ENCODE measurements at places on chromosomes 2 and 18.

- no peak for DNase-seq
Observed at GRCh38 chr18:62128157-62128556, 58.7 kb downstream of the PIGN start.

DNA sequence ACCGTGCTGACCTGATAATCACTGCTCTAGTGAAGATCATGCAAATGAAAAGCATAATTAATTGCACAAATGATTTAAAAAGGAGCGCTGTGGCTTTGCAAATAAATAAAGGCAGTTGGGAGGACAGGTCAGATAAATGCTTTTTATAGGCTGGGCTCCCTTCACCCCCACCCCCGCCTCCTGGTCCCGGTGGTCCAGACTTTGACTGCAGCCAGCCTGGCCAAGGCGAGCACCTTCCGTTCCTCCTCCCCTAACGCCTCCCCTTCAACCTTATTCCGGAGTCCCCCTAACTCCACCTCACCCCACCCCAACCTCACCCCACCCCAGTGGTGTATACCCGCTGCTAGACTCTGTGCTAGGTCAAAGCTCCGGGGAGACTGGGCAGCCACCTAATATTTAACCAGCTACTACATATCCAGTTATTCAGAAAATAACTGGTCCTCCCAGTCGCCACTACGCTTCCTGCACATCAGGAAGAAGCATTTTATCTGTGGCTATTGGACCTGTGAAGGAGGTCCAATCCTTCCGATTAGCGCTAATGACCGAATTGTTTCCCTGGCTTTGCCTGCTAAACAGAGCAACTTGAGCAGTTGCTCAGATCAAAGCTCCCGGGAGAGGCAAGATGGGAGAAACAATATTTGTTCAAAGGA, 3.7 kb upstream of the SP9 start:
- no peak for DNase-seq

GRCh38 chr2:55133467-55134315, 83.4 kb upstream of the RTN4 start:
- peak; percentile 89 for DNase-seq

DNA sequence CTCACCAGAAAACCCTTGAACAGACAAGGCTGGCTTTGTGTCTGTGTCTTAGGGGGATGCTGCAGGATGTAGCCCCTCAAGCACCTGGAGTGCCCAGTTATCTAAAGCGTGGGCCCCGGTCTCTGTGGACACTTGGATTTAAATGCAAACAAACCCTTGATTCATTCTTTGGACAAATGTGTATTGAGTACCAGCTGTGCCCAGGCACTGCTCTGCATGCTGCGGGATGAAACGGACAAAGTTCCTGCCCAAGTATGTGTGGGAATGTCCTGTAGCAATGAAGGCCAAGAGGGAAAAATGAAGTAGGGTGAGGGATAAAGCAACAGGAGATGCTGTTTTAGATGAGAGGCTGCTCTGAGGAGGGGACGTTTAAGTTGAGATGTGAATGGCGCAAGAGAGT, 53.9 kb downstream of the BOLA3 start:
- DNase-seq, result no peak

- DNase-seq, result no peak
Observed at GRCh38 chr2:111225856-111226255, 105.1 kb downstream of the BCL2L11 start.

- DNase-seq, result peak; percentile 78
Observed at GRCh38 chr2:82793711-82794435, 1665.2 kb downstream of the SUCLG1 start.

GRCh38 chr2:129189617-129190319, 789.7 kb upstream of the RAB6C start:
- no peak for DNase-seq

DNA sequence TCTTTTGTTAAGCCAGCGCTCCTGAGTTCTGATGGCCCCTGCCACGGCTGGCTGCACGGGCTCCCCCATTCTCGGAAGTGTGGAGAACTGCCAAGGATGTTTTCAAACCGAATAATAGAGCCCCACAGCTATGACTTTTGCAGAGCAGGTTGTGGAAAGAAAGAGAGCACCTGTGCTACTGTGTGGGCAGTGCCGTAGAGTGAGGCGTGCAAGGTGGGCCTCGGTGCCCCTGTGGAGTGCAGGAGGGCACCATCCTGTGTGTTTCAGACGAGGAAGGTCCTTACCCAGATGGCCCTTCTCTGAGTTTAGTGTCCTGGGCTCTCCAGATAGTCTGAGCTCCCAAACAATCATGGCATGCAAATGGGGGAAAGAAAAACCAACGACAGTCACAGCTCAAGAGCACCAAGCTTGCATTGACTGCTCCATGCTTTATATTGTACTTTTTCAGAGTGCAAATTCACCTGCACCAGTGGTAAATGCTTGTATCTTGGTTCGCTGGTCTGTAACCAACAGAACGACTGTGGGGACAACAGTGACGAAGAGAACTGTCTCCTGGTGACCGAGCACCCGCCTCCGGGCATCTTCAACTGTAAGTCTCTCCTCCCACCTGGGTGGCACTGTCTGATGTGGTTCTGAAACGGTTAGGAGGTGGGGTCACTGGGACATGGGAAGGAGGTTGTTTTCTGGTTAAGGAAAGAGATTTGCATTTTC, 219.4 kb downstream of the LDLRAD4 start:
- DNase-seq, result no peak

- no peak for DNase-seq
Observed at GRCh38 chr2:99404039-99404796, 67.0 kb downstream of the EIF5B start.

DNA sequence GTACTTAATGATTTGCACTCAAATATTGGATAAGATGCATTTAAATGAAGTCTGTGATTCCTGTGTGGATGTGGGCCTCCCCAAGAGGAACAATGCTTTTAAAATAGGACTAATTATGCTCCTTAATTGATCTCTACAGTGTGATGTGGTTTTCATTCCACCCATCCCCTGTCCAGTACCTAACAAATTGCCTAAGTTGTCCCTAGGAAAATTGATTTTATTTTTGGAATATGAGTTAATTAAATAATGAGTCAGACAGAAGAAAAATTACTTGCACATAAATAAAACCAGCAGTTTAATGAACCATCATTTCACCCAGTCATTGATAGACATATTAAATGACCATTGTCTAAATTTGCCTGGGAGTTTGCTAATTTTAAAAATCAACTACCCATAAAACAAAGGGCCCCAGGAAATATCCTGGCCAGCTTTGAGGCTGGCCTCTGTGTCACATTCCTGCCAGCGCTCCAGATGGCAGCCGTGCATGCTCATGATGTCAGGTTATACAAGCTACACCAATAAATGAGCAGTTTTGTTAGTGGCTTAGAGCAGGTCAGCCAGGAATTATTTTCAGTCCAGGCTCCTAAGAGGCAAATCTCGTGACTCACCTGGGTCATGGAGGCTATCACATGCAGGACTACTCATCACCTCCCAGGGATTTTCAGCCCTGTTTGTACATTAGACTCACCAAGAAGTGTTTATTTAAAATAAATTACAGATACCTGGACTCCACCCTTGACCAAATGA, 31.9 kb downstream of the ABHD3 start:
- no peak for DNase-seq

DNA sequence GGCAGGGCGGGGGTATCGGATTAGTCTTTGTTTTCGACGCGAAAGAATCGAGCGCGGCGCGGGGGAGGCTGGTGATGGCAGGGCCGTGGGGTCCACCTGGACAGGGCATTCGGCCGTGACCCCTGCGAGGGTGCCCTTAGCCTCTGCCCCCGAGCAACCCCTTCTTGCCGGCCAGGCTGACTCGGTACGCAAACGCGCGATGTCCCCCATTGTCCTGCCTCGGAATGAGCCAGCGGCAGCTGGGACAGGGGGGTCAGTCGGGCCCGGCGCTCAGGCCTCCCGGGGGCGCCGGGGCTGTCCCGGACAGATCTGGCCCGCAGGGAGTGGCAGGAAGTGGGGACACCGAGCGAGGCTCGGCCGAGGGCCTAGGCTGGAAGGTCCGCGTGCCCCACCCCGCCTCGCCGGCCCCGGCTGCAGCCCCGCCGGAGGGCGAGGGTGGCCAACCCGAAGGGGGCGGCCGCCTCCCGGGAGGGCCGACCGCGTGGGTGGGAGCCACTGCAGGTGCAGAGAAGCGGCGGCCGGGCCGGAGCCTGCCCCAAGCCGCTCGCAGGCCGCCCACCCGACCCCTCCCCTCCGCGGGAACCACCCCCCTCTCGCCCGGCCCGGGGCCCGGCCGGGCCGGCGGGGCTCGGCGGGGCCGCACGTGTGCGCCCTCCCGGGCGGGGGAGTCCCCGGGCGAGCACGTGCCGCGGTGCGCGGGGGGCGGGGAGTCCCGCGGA, at the start of gene TET3:
TET3 (plus strand) TSS at position 708 of the 719 bp plus-strand sequence. CDS start 1,494 bp downstream, outside the sequence.
- DNase-seq, result peak; percentile 79

DNA sequence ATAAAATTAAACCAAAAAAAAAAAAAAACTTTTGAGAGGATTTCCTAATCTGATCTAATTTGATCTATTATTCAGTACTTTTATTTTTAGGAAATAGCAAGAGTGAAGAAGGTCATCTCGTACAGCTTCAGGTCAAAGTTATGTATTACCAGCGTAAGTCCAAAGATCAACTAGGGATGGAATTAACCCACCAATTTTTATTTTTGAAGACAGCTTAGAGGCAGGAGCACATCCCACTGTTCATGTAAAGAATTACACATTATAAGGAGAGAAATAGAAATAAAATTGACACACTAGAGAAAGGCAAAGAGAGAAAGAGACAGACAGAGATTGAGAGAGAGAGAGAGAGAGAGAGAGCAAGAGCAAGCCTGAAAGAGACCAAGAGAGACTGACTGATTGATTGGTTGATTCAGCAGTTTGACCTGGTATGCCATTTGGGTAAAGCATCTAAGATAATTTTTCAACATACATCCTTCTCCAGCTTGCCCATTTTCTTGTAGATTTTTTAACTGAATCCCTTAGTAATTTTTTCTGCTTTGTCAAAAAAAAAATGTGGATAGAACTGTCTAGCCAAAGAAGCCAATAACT, 25.1 kb downstream of the DOCK10 start:
- DNase-seq, result no peak

DNA sequence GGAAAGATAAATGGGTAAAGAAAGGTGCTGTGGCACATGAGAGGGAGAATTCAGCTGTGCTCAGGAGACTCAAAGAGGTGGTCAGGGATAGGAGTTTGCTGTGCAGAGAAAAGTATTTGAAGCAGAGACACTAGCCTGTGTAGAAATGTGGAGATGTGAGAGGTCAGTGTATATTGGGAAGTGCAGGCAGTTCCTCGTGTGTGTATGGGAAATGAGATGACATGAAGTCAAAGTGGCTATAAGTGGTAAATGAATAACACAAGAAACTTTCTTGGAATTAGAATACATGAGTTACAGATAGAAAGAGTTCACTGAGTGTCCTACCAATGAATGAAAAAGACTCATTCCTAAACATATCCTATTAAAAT, 11.6 kb downstream of the MAP3K20 start:
- DNase-seq, result no peak

GRCh38 chr2:890791-891190, 59.9 kb upstream of the SNTG2 start:
- no peak for DNase-seq

DNA sequence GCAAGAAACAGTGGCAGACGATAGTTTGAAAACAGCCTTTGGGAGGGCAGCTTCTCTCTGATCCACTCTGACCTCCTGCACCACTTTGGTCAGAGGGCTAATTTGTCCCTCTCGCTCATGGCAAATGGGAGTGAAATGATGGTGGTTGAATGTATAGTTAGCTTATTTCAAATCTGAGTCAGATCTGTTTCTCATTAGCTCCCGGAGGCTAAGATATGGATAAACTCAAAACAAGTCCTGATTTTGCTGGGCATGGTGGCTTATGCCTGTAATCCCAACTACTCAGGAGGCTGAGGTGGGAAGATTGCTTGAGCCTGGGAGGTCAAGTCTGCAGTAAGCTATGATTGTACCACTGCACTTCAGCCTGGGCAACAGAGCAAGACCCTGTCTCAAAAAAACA, 145.0 kb downstream of the ALK start:
- DNase-seq, result no peak

DNA sequence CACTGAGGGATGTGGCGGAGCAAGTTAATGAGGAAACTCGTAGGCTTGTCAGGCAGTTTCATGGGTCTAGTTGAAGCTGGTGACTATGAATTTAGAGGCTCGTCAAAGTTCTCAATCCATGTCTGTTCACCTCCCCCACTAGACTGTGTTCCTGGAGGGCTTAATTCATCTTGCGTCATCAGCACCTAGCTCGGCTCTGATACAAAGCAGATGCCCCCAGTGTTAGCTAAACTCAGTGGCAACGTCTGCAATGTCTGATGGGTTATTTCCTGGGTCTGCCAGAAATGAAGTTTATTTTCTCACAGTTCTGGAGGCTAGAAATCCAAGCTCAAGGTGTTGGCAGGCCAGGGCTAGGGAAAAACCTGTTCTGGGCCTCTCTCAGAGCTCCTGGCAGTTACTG, 140.6 kb downstream of the PID1 start:
- no peak for DNase-seq

GRCh38 chr18:32295604-32296003, 105.8 kb downstream of the MEP1B start:
- DNase-seq, result no peak

DNA sequence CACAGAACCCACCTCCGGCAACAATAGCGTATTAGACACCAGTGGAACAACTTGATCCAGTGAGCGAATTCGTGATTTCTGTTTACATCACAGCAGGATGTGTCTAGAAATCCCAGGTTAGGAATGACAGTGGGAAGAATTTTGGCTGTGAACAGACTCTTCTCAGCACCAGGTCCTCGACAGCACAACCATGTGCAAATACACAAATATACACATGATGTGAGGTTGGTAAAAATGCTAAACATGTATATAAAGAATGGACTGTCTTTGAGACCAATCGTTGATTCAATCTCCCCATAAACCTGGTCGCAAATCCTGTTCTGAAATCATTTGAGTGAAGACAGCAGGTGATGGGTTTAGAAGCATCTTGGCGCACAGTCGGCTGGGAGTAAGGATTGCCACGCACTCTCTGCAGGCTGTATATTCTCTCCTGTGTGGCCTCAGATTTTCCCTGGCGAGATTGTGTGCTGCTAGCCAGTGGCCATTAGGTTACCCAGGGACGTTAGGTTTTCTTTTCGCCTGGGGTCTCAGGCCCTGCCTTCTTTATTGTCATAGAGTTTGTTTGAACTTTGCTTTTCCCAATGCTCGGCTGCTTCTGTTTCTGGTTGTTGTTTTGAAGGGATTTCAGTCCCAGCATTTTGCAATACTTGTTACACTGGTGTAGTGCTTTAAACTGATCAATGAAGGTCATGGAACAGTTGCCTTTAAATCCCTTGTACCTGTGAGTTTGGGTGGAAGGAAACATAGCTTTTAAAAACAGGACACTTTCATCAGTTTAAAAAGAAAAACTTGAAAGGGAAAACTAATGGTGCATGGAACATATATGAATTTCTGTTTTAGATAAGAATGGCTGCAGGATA, 147.3 kb downstream of the ALPK2 start:
- DNase-seq, result no peak

GRCh38 chr2:170221317-170222288, 43.7 kb downstream of the MYO3B start:
- no peak for DNase-seq

DNA sequence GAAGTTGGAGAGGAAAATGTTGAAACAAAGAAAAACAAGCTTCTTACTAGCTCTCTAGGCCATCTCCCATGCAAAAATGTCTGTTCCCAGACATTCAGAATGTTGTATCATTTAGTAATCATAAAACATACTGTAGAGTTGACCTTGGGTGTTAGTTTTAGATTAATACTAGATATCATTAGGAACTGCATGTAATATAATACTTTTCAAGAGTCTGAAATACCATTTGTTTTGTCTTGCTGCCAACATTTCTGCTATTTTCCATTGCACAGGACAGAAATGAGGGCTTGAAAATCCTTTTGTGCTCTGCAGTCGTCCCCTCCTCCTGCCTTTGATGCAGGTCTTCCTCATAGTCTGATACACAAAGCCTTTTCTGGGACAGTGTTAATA, 89.5 kb upstream of the RBMS1 start:
- peak; percentile 40 for DNase-seq

GRCh38 chr2:85699325-85699724, 5.2 kb downstream of the GNLY start:
- no peak for DNase-seq
